HepG2 (cell line): ENCODE measurements at places on chromosomes 3 and 15.

- DNase-seq: no peak
Observed at GRCh38 chr15:96150254-96150653, 180.2 kb upstream of the NR2F2 start.

GRCh38 chr3:131020122-131020693 is 6.4 kb downstream of the ASTE1 start:
- DNase-seq: no peak

DNA sequence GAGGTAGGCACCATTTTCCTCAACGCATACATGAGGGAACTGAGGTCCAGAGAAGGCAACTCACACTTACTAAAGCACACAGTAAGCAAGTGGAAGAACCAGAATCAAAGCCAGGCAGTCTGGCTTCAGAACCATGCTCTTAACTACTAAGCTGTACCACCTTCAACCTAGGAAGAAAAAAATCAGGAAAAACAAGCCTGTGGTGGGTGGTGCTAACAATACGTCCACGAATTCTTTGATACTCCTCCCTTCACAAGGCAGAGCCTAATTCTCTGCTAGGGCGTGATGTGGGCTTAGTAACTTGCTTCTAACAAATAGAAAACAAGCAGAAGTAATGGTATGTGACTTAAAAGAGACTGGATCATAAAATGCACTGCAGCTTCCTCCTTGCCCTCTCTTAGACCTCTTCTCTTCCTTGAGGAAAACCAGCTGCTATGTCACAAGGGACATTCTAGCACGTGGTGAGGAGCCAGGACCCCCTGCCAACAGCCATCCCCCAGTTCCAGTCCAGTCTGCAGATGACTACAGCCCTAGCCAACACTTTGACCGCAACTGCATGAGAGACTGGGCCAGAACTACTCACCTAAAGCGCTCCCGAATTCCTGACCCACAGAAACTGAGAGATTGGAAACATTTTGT is 36.9 kb downstream of the HACD2 start:
- no peak for DNase-seq

DNA sequence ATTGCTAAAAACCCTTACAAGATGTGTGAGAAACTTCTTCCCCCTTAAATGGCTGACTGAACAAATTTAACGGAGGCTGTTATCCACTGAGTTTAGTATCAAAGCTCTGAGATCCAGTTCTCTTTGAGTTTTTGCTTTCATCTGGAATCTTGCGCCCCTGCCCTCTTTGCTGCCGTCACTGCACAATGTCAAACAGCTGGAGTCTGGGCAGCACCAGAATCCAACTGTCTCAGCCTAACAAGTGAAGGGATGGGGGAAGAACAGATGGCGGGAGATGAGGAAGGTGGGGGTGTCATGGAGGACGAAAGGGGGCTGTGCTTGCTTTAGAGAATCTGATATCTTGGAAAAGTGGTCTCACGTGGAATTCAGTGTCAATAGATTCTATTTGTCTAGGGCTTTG is 7.0 kb upstream of the BOC start:
- DNase-seq: no peak

DNA sequence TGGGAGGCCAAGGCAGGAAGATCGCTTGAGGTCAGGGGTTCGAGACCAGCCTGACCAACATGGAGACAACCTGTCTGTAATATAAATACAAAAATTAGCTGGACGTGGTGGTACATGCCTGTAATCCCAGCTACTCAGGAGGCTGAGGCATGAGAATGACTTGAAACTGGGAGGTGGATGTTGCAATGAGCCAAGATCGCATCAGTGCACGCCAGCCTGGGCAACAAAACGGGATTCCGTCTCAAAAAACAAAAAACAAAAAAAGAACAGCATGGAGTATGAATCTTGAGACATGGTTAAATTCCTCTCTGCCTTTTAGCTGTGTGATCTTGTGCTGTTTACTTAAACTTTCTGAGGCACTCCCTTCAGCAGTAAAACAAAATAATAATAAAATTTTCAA is 244.9 kb downstream of the FGF12 start:
- DNase-seq: no peak
